ENCODE measurements at places on chromosomes 2 and 18.

DNA sequence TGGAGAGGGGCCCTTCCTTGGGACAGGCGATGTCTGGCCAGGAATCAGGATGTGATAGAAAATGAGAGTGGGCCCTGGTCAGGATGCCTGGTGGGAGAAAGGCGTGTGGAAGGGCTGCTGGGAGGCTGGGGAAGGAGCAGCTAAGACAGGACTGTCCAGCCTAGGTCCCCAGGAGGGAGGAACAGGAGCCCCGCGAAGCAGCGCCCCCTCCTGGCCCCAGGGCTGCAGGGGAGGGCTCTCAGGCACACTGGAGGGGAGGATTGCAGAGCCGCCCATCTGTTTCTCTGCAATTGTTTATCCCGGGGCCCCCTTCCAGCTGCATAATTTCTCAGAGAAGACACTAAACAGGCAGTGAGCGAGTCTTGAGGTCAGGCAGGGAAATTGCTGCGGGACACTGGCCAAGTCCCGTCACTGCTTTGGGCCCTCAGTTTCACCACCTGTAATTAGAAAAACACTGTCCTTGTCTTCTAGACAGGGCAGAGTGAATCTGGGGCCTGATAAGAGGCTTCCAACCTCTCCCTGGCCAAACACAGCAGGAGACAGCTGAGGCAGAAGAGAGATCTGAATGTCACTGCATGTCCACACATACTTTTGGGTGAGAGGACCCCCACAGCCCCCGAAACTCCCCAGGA, 3.9 kb upstream of the NPPC start:
- DNase-seq: no peak

- DNase-seq: no peak
Measured at GRCh38 chr2:138182250-138182936, 218.1 kb downstream of the HNMT start.

GRCh38 chr2:126945118-126945517, 46.4 kb downstream of the TEX51 start:
- no peak for DNase-seq

- no peak for DNase-seq
Measured at GRCh38 chr18:76963936-76964335, 141.6 kb downstream of the ZNF236 start.

- DNase-seq: no peak
Measured at GRCh38 chr2:85357736-85358135, 3.2 kb downstream of the ELMOD3 start.

GRCh38 chr2:64987001-64987955, 1.9 kb upstream of the SLC1A4 start:
- DNase-seq: no peak

DNA sequence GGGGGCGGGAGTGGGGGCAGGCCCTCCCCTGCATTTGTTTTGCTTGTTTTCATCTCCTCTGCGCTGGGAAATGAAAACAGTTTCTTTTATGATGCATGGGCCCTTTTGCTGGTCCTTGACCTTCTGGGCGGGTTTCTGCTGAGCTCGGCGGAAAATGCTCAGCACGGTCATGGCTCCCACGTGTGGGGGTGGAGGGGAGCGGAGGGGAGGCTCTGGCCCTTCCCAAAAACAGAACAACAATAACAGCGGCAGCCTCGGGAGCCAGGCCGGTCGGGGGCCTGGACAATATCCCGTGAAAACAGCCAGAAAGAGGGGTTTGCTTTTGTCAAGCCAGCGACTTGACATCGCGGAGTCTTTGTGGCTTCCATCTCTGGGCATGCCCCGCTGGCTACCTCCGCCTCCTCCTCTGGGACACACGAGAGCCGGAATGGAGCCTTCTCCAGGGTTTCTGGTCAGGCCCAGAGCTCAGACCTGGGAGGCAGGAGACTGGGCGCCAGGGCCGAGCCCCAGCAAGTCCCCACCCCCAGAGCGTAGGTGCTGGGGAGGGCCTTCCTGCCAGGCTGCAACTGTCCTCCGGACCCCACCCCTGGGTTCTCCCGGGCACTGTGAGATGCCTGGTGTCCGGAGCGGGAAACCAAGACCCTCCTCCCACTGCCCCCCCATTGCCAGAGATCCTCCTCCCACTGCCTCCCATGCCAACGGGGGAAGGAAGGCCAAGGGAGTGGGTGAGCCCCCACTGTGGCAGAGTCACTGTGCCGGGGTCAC, 35.9 kb upstream of the SNED1 start:
- no peak for DNase-seq
